ENCODE measurements at places on chromosomes 4 and X. TPM values are rescaled to one million over a fixed set of nuclear protein-coding genes. Genes with fewer than 3 reads are reported as not detected.

USP53 gene
- total RNA-seq, result 10.6 TPM

PNMA3 gene
- total RNA-seq, result 0.20 TPM

SRPX2 gene
- 3.2 TPM for total RNA-seq

NIPAL1 gene
- total RNA-seq, result 0.39 TPM

PIGA gene
- total RNA-seq, result 8.9 TPM

FGFR3 gene
- 1.8 TPM for total RNA-seq

SHISA3 gene
- total RNA-seq, result not detected

All from A549 treated with dexamethasone at 1 μM for 4 hours (cell line).